ENCODE measurements at places on chromosomes 7 and 10. TPM values are rescaled to one million over a fixed set of nuclear protein-coding genes. Genes with fewer than 3 reads are reported as not detected.
A peak's percentile ranks its signal among the peaks of the same experiment; 100 is the strongest.

DNA sequence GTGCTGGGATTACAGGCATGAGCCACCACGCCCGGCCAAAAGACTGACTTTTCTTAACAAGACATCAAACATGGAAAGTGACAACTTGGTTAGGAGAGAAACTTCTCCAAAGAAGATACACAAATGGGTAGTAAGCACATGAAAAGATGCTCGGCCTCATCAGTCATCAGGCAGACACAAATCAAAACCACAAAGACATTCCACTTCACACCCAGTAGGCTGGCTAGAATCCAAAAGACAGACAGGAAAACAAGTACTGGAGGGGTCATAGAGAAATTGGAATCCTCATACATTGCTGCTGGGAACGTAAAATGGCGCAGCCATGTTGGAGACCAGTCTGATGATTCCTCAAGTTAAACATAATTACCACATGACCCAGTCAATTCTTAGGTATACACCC is 16.4 kb downstream of the SEPHS1 start:
- no peak overlapping the region for H3K4me3 ChIP-seq
- no peaks in the 10 kb centered on the region for H3K4me1 ChIP-seq
- peaks cover 64% of the 10 kb centered on the region for H3K36me3 ChIP-seq
- no peaks in the 10 kb centered on the region for H3K27me3 ChIP-seq

The CPEB3 gene
- 0.88 TPM for total RNA-seq

- no peak overlapping the region for H3K4me3 ChIP-seq
- H3K27me3 ChIP-seq = no peaks in the 10 kb centered on the region
- DNase-seq = no peak
- H3K4me1 ChIP-seq = no peaks in the 10 kb centered on the region
- H3K27ac ChIP-seq = no peak overlapping the region
These were observed 465.4 kb downstream of the ETV1 start for GRCh38 chr7:13524076-13524475.

- H3K4me1 ChIP-seq = no peaks in the 10 kb centered on the region
- no peak overlapping the region for H3K4me3 ChIP-seq
- DNase-seq = peak; percentile 37
- H3K27ac ChIP-seq = no peak overlapping the region
These were observed 181.8 kb upstream of the KIAA1217 start for GRCh38 chr10:24027107-24027506.

The SPDYE16 gene
- total RNA-seq = 0.08 TPM

DNA sequence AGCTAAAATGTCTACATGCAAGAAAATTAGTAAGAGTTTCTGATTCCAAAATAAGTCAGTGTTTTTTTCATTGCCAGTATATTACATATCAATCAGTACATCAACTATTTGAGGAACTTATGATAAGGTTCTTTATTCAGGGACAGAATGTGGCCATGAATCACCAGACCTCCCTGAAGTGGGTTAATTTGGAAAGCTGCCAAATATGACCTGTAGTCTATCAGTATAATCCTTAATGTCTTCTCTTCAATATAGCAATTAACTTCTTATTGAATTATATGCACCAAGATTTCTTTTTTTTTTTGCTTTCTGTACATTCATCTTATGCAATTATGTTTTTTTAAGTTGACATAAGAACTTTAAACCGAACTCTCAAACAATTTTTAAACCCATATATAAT is 714.5 kb upstream of the POT1 start:
- no peak overlapping the region for H3K27ac ChIP-seq
- H3K36me3 ChIP-seq = no peaks in the 10 kb centered on the region
- no peak overlapping the region for H3K4me3 ChIP-seq
- H3K27me3 ChIP-seq = no peaks in the 10 kb centered on the region
- no peak for DNase-seq

The HOGA1 gene
- total RNA-seq = 18.8 TPM

DNA sequence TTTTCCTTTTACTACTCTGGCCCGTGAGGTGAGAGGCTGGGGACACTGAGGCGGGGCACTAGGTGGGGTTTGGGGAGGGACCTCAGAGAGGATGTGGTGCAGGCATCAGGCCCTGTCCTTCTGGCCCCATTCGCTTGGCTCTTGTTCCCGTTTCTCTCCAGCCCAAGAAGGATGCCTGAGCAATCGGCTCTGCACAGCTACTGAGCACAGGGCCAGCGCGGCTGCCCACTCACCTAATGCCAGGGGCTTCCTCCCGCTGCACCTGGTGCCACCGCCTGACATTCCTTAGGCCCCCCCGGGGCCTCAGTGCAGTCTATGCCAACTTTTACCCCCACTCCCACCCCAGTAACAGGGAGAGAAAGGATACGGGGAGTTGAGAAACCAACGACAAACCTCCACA is 12.5 kb downstream of the EMX2 start:
- no peaks in the 10 kb centered on the region for H3K36me3 ChIP-seq
- peaks cover 4% of the 10 kb centered on the region for H3K27me3 ChIP-seq
- no peaks in the 10 kb centered on the region for H3K4me1 ChIP-seq
- H3K27ac ChIP-seq = no peak overlapping the region
- no peak for DNase-seq
- H3K4me3 ChIP-seq = no peak overlapping the region

The ZNF804B gene
- not detected for total RNA-seq

The TM9SF3 gene
- 86.8 TPM for total RNA-seq

DNA sequence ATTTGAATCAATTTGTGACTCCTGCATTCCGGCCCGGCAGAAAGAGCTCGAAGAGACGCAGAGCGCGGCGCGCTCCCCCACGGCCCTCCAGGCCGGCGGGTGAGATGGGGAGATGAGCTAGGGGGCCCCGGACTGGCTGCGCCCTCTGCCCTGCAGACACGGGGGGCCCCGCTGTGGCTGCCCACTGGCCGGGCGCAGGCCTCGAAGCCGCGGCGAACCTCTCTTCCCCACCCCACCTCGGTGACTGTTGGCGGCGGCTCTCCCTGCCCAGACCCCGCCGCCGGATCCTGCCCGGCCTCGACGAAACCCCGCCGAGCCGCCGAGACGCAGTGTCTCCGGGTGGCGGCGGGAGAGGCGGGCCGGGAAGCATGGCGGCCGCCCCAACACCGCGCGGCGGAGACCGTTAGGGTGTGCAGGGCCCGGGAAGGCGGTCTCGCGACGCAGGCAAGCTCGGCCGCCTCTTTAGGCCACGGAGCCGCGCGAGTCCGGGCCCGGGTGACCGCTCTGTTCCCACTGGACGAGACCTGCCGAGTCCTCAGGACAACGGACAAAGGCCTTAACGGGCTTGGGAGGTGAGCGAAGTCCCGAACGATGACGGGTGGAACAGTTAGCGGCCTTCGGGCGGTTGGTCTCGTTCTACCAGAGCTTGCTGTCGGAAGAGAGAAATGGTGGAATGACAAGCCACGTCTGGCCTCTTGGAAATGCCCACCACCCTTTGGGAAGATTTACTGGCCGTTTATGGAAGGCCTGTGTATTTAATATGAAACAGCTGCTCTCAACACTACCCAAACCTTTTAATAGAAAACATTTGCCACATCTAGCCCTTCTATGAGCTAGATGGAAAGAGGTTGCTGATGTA is 24.3 kb downstream of the NUP42 start:
- no peaks in the 10 kb centered on the region for H3K27me3 ChIP-seq
- DNase-seq = no peak
- H3K36me3 ChIP-seq = peaks cover 1% of the 10 kb centered on the region
- no peak overlapping the region for H3K27ac ChIP-seq

DNA sequence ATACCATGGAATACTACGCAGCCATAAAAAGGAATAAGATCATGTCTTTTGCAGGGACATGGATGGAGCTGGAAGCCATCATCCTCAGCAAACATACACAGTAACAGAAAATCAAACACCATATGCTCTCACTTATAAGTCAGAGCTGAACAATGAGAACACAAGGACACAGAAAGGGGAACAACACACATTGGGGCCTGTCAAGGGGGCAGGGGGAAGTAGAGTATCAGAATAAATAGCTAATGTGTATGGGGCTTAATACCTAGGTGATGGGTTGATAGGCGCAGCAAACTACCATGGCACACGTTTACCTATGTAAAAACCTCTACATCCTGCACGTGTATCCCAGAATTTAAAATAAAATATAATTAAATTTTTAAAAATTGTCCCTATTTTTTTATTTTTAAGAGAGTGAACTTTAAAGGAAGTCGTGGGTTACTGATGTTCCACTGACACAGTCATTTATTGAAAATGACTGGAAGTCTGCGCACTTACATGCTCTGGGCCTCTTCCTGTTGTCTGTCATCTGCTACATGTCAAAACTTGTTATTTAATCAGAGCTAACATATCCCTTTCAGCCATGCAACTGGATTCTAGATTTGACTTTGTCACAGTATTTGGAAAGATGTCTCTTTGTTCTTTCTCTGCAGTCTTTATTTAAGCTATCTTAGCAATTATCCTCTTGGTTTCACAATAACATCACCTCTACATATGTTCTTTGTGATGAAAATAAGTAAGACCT is 73.7 kb upstream of the ABCB5 start:
- H3K27ac ChIP-seq = no peak overlapping the region
- no peak for DNase-seq

The TFEC gene
- not detected for total RNA-seq

All from HepG2 (cell line).